Osteocyte (in vitro differentiated cells): ENCODE measurements at places on chromosomes 7 and 10.

DNA sequence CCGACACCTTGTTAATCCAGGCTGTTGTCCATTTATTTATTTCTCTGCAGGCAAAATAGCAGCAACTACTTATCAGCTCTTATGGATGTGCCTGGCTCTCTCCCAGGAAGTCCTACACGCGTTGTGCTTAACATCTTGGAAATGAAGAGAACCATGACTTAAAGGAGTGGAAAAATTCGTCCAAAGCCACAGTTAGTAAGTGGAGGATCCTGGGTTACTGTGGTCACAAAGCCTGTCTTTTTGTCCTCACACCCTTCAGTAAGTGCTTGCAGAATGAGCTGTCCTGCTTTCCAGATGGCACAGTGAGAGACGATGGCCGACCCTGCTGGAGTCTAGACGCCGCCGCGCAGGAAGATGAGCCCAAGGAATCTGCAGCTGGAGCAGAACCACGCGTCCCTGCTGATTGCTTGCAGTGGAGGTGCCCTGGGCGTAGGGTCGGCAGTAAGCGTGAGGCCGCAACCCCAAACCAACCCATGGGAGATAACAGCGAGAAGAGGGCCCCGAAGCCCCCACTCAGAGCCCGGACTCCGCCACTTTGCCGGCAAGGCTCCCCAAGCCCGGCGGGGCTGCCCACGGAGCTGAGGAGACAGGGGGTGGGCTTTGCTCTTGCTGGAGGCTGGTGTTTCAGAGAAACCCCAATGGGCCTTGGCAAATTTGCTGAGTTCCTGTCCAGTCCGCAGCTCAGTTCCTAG lies 178.6 kb downstream of the CXCL12 start:
- H3K4me1 ChIP-seq = no peaks in the 10 kb centered on the region
- DNase-seq = no peak
- no peak overlapping the region for H3K27ac ChIP-seq
- peaks cover 49% of the 10 kb centered on the region for H3K27me3 ChIP-seq

DNA sequence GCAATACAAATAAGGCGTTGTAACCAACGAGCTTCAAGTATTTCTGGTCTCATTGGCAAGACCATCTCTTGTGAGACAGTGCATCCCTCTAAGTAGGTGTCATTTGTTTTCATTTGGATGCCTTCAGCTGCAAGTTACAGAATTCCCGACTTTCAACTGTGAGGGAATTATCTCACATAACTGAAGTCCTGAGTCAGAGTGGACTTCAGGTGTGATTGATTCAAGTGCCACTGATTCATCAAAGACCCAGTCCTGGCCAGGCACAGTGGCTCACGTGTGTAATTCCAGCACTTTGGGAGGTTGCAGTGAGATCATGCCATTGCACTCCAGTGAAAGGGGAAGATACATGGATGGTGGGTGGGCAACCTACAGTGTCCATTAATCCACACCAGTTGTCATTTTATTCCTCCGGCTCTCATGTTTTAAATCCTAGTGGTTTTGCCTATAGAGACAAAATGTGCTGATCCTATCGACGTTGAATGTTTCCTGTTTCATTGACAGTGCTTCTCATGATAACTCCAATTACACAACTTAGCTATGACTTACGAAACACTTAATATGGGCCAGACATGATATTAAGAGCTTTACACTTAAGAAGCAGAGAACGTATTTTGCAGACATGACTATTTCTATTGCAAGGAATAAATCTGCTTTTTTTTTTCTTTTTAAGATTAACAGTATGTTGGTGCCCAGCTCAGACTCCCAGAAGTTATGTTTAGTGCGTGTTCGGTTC lies 268.0 kb downstream of the FRMD4A start:
- no peaks in the 10 kb centered on the region for H3K27me3 ChIP-seq
- no peak for DNase-seq
- peaks cover 19% of the 10 kb centered on the region for H3K36me3 ChIP-seq
- H3K4me1 ChIP-seq = peaks cover 34% of the 10 kb centered on the region
- H3K27ac ChIP-seq = peak overlapping the region; percentile 81
- H3K4me3 ChIP-seq = no peak overlapping the region

DNA sequence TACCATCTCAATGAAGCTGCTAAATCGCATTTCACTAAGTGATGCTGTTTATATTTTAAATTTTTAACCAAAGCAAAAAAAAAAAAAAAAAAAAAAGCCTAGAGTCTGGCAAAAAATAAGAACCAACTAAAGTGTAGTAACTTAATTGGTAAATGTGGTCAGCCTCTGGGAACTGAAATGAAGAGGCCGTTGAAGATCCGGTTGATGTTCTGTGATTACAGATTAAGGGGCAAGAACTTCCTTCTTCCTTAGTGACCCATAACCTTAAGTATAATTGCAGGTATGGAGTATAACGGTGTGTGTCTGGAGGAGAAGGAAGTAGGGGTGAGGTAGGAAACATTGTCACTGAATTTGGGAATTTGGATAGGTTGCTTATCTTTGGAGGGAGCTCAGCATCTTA lies 7.7 kb upstream of the SRGN start:
- H3K4me1 ChIP-seq = no peaks in the 10 kb centered on the region
- H3K27ac ChIP-seq = no peak overlapping the region
- no peak overlapping the region for H3K4me3 ChIP-seq
- H3K36me3 ChIP-seq = no peaks in the 10 kb centered on the region
- no peak for DNase-seq
- no peaks in the 10 kb centered on the region for H3K27me3 ChIP-seq

- no peaks in the 10 kb centered on the region for H3K27me3 ChIP-seq
- H3K4me3 ChIP-seq = no peak overlapping the region
- peak overlapping the region; percentile 88 for H3K27ac ChIP-seq
- DNase-seq = no peak
- peaks cover 51% of the 10 kb centered on the region for H3K4me1 ChIP-seq
Measured at GRCh38 chr7:47600199-47601118, 18.5 kb upstream of the TNS3 start.

GRCh38 chr10:80144696-80145131 lies 12.2 kb downstream of the PLAC9 start:
- H3K27ac ChIP-seq = no peak overlapping the region
- peaks cover 28% of the 10 kb centered on the region for H3K4me1 ChIP-seq
- DNase-seq = no peak
- H3K4me3 ChIP-seq = no peak overlapping the region
- H3K27me3 ChIP-seq = no peaks in the 10 kb centered on the region

DNA sequence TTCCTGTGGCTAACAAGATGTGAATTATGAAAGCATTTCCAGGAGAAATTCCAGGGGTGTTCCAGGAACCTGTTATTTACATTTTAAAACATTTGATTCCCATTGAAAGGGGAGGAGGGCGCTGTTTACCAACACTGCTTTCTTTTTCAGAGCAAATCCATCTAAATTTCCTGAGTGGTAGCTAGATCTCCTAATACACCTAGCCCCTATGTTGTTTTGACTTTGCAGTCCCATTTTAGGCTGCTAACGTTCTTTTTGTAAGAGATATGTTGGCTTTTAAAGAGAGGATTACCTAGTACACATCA lies 130.8 kb downstream of the TCF7L2 start:
- no peak overlapping the region for H3K4me3 ChIP-seq
- no peak for DNase-seq
- no peak overlapping the region for H3K27ac ChIP-seq
- H3K27me3 ChIP-seq = no peaks in the 10 kb centered on the region

DNA sequence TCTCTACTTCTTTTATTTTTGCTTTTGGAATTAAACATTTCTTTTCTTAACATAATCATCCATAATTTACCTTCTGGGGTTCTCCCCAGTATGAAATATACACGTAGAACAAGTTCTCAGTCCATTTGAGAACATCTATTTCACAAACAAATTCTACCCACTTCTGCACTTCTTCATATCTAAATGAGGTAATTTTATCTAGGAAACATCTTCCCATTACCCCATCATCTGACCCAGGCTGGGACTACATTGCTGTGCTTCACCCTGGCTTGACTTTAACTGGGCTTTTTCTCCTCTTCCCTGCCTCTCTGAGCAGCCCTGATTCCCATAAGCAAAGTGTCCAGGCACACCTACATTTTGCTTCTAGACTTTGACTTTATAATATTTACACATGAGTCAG lies 43.3 kb upstream of the AMPH start:
- H3K27ac ChIP-seq = no peak overlapping the region
- H3K4me1 ChIP-seq = no peaks in the 10 kb centered on the region
- H3K27me3 ChIP-seq = peaks cover 9% of the 10 kb centered on the region
- H3K36me3 ChIP-seq = no peaks in the 10 kb centered on the region

- no peak for DNase-seq
- peaks cover 34% of the 10 kb centered on the region for H3K4me1 ChIP-seq
- no peak overlapping the region for H3K4me3 ChIP-seq
- peaks cover 19% of the 10 kb centered on the region for H3K36me3 ChIP-seq
- peak overlapping the region; percentile 89 for H3K27ac ChIP-seq
Measured at GRCh38 chr10:79316671-79317431, 30.4 kb upstream of the PPIF start.

DNA sequence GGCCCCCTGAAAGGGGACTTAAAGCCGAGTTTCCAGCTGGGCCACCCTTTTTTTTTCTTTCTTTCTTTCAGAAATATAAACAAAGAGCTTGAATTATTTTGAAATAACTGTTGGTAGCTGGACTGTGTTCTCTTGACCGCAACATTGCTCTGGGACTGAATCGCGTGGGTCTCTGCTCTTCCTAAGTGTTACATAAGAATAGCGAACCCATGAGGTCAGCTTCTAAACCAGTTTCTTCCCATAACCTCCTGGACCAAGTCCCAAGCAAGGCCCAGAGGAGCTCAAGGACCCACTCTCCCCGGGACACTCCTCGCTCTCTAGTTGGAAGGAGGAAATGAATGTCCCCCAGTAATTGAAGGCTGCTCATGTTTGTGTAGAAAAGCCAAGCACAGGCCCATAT lies 91.1 kb downstream of the CXCL12 start:
- no peaks in the 10 kb centered on the region for H3K36me3 ChIP-seq
- H3K4me3 ChIP-seq = no peak overlapping the region
- peaks cover 8% of the 10 kb centered on the region for H3K4me1 ChIP-seq
- DNase-seq = no peak
- H3K27ac ChIP-seq = no peak overlapping the region
- peaks cover 11% of the 10 kb centered on the region for H3K27me3 ChIP-seq

DNA sequence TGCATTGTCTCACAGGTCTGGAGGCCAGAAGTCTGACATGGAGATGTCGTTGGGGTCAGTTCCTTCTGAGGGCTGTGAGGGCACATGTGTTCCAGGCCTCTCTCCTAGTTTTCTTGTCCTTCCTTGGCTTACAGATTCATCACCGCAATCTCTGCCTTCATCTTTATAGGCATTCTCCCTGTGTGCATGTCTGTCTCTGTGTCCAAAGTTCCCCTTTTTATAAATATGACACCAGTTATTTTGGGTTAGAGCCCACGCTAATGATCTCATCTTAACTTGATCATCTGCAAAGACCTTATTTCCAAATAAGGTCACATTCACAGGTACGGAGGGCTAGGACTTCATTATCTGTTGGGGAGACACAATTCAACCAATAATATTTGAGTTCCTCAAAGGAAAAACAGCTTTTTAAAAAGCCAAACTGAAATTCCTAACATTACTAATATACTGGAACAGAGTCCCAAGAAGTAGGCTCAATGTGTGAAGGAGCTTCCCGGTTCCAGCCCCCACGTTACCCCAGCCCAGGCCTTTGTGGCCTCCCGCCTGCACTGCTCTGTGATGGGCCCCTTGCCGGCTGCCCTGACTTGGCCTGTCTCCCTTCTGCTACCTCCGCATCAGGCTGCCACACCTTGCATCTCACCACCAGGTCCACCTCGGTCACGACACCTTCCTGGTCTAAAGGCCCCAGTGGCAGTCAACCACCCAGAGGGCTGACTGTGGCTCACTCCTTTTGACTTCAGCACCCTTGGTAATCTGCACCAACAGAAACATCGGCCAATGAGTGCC lies 142.7 kb downstream of the KCNMA1 start:
- H3K4me1 ChIP-seq = peaks cover 35% of the 10 kb centered on the region
- H3K36me3 ChIP-seq = no peaks in the 10 kb centered on the region
- H3K4me3 ChIP-seq = no peak overlapping the region
- DNase-seq = no peak
- no peaks in the 10 kb centered on the region for H3K27me3 ChIP-seq
